ENCODE measurements at places on chromosomes 6 and 20. TPM values are rescaled to one million over a fixed set of nuclear protein-coding genes. Genes with fewer than 3 reads are reported as not detected.

OR2B2 gene
- total RNA-seq: not detected

TREML1 gene
- total RNA-seq: not detected

GRCh38 chr6:80183019-80183795 is 76.7 kb downstream of the BCKDHB start:
- DNase-seq: no peak

TRDN gene
- total RNA-seq: 0.59 TPM

OOEP gene
- total RNA-seq: not detected

FOXQ1 gene
- total RNA-seq: not detected

DNA sequence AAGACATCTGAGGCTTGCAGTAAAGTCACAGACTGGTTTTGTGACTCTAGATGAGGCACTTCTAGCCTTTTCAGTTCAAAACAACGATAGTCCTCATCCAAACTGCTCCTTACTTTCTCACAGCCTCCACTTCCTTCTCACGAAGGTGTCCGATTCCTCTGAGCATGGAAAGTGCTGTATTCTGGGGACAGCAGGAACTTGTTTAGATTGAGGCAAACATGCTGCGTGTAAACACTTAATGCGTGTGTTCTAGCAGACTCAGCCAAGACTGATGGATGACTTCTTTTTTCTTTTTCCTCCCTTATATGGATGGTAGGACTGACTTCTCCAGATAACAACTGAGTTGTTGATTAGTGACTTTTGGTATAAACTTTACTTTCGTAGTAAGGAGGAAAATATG is 80.2 kb upstream of the PRDM1 start:
- DNase-seq: no peak

GRCh38 chr20:45301824-45302271 is 4.8 kb upstream of the RBPJL start:
- no peak for DNase-seq

FKBP1C gene
- total RNA-seq: not detected

DNA sequence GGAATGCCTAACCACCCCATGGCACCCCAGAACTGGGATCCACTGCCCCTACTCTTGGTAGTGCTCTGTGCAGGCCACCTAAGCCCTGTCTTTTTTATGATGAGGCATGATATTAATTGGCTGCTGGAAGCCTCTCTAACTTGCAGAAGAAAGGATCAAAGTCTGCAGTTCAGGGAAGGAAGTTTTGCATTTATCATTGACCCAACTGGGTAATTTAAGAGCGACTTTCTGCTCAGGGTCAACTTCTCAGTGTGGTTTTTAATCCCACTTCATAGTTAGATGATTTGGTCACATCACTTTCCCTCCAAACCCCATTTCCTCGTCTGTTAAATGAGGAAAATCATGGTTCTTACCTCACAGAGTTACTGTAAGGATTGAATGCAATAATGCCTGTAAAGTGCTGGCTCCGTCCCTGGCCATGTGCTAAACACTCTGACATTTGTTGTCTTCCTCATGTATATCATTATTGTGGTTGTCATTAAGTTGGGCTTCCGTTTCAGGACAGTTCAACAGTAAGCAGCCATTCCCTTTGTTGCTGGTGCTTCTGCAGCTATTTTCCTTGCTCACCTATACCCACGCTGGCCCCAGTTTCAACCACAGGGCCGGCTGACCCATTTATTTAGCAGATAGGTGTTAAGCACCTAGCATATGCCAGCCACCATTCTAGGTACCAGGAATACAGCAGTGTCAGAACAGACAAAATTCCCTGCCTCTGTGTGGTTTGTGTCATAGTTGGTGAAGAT is 14.2 kb downstream of the E2F3 start:
- no peak for DNase-seq

DNA sequence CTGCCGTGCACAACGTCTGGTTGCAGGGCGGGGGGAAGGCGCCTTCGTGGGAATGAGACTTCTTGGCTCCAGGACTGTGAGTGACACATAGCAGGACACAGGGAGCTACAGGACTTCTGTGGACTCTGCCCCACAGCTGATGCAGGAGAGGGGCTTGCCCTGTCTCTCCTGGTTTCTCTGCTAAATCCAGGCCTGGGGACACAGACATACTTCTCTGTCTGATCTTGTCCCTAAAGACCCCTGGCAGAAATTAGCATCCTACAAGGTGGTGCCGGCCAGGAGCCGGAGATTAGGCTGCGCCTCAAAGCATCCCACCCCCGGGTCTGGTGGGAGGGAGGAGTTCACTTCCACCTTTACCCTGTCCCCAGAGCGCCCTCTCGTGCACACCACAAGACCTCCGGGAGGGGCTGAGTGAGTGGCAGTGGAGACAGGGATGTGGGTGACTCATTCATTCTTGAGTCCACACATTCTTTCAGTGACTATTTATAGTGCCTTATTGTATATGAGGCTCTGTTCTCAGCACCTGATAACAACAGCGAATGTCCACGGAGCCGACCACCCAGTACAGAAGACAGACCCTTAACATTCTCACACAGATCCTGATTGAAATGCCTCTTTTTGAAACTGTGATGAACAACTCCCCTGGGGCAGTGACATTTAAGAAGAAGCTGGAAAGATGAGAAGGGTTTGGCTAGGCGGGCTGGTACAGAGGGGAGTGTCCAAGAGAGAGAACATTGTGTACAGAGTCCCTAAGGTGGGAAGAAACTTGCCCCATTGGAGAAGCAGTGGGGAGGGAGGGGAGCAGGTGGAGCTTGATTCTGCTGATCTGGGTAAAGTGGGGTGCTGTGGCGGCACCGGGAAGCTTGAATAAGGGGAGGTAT is 39.0 kb downstream of the GMPR start:
- DNase-seq: peak; percentile 12

GRM4 gene
- not detected for total RNA-seq

GRCh38 chr20:63895952-63896263 is 982 bp downstream of the DNAJC5 start:
- DNase-seq: no peak

GRCh38 chr6:25578538-25578937 is 73.5 kb upstream of the SCGN start:
- no peak for DNase-seq

RIMS4 gene
- total RNA-seq: 4.7 TPM

NR2E1 gene
- total RNA-seq: not detected

- DNase-seq: peak; percentile 45
Observed at GRCh38 chr20:62010551-62011402, 54.9 kb downstream of the TAF4 start.

DNA sequence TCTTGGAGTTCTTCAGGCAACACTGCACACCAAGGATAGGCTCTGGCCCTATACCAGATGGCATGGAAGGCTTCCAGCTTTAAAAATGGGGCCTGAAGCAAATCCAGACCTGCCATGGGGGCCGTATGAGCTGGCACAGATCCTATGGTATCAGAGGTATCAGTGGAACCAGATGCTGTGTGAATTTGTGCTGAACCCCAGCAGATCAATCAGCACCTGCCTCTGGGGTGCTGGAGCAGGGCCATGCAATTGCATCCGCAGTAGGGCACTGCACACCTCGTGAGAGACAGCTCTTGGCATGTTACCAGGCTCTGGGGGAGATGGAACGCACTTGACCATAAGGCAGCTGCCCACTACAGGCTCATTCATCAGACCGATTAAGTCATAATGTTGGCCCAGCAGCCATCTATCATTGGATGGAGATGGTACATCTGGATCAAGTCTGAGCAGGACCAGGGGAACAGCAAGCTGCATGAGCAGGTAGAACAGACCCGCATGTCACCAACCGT is 221.5 kb downstream of the MYLK4 start:
- DNase-seq: no peak

SYCP2L gene
- 3.9 TPM for total RNA-seq

SLC17A1 gene
- total RNA-seq: not detected

- DNase-seq: no peak
Observed at GRCh38 chr6:158556113-158556512, 3.8 kb upstream of the TMEM181 start.

HLA-DMB gene
- 85.0 TPM for total RNA-seq
